EL (cell line): ENCODE measurements at places on chromosomes 4 and X.

GRCh38 chrX:106897259-106897658, 5.9 kb downstream of the RIPPLY1 start:
- peak; percentile 40 for DNase-seq

DNA sequence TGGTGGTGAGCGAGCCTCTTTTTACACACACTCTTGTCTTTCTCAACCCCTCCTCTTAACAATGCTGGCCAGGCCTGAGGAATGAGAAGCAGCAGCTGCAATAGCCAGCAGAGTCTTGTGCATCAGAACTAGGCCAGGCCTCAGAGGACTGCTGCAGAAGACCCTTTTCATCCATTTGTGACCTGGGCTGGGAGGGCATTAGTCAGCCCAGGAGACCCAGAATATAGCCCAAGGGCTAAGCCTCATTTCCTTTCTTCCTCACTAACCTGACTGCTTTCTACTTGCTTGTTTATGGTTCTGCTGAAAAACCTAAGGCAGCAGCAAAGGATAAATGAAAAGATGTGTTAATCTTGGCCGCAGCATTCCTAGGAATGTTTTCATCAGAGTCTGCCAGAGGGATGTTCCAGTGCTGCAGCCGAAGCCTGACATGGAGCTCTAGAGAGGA, 254.7 kb upstream of the AR start:
- DNase-seq = peak; percentile 0

GRCh38 chr4:16212138-16212782, 14.0 kb downstream of the TAPT1 start:
- DNase-seq = no peak

DNA sequence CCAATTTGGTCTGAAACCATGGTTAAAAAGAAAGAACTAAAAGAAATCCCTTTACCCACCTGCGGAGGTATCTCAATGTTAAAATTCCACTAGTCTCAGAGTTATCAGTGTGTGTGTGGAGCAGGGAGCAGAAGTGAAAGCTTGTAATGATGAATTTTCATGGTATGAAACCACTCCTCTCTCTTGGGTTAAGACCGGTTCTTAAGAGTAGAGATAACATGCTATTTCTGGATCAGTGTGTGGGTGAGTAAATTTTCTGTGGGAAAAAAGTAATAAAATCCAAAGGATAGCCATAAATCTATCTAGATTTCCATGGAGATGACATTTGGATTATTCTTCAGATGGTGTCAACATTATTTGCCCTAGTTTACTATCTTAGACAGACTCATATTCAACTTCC, 3.2 kb downstream of the FGF13 start:
- DNase-seq = no peak

DNA sequence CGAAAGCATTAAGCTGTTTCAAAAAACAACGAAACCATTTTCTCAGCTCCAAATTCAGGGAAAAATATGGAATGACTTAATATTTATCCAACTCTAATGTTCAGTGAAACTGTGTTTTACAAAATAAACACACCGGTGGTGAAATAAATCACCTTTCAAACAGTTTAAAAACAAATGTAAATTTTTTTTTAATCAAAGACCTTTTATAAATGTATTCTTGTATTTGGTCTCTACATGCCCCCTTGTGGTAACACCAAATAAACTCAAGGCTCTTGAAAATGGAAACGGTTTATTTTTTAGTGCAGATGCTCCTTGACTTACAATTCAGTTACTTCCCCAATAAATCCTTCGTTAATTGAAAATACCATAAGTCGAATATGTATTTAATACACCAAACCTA, 45.8 kb upstream of the ITM2A start:
- DNase-seq = no peak

DNA sequence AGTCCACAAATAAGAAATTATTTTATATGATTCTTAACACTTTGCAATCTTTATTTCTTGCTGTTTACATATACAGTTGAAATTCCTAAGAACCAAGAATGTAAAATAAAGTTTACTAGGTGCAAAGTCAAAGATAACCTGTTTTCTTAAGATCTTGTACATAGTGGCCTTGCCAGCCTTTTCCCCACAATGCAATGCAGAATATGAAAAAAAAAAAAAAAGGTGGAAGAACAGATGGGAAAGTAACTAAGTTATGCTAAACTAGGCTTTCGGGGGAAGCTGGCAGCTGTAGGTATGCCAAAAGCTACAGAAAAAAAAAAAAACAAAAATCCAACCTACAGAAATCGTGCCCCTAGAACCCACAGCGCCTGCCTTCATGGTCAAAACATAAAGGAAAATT, 1588.4 kb downstream of the STIM2 start:
- peak; percentile 7 for DNase-seq

DNA sequence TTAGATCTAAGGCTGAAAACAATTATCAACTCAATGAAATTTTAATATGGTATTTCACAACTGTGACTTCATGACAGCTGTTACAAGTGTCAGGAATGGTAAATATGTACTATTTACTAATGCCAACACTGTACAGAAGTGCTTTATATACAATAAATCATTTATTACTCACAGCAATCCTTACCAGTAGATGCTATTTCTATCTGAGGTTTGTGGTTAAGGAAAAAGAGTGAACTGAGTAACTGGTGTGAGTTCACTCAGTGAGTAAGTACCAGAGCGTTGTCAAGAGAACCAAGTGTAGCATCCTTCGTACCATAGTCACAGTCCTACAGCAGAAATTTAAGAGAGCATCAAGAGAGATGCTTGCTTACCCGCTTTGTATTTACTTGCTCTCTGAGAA, 23.3 kb downstream of the MTHFD2L start:
- peak; percentile 37 for DNase-seq

DNA sequence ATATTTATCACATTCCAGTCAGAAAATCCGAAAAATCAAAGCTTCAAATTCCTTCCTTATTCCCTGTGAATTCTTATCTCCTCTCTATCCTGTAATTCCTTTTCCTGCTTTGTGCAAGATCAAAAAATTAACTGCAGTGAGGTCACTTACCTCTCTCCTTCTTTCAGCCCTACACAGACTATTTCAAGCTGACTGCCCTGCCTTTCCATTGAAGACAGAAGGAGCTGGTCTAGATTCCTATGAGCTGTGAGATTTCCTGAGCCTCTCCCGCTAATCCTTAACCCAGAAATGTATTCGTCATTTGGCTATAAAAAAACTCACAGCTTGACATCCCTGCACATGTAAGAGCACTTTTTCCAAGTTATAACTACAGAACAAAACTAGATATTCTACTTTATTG, 26.6 kb downstream of the TRIML2 start:
- no peak for DNase-seq

GRCh38 chr4:3417448-3417847, 24.3 kb upstream of the HGFAC start:
- DNase-seq = no peak

DNA sequence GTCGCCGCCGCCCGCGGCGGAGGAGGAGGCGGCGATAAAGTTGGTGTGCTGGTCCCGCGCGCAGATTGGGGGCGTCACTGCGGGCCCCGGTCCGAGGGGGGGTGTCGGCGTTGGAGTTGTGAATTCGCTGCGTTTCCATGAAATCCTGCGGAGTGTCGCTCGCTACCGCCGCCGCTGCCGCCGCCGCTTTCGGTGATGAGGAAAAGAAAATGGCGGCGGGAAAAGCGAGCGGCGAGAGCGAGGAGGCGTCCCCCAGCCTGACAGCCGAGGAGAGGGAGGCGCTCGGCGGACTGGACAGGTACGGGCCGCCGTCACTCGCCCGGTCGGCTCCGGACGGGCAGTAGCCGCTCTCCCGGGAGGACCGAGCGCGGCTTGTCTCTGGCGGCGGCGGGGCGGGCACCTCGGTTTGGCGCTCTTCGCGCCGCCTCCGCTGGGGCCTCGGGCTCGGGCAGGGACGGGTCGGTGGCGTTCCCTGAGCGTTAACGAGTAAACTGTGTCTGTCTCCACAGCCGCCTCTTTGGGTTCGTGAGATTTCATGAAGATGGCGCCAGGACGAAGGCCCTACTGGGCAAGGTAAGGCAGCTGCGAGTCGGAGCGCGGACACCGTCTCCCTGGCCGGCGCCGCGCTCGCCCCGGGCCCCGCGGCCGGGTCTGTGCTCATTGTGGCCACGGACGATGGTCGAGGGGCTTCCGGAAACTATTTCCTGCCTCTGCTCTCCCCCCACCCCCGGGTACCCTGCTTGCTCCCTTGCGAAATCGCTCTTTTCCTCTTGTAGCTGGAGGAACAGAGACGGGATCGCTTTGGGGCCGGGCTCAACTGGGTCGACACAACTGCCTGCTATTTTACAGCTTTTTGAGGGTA, 658 bp downstream of the KDM6A start:
- DNase-seq = peak; percentile 40

GRCh38 chr4:127829014-127829413, 46.9 kb downstream of the HSPA4L start:
- DNase-seq = no peak

- DNase-seq = no peak
These were observed 21.6 kb downstream of the GPRASP1 start for GRCh38 chrX:102672856-102673255.

DNA sequence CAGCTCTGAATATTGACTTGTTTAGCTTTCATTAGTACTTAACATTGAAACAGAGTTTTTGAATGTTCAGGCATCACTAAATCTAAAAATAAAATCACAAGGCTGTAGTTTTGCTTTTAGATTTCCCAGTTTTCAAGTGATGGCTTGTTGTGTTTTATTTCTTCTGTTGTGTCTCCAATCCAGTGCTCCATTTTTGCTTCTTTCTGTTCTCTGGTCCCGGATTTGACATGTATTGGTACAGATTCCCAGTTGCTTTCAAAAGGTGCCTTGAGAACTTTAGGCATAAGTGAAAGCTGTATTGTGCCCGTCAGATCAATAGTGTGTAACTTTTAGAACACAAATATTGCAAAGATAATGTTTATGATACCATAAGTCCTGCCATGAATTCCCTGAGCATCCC, 53.2 kb downstream of the ARHGAP10 start:
- no peak for DNase-seq

DNA sequence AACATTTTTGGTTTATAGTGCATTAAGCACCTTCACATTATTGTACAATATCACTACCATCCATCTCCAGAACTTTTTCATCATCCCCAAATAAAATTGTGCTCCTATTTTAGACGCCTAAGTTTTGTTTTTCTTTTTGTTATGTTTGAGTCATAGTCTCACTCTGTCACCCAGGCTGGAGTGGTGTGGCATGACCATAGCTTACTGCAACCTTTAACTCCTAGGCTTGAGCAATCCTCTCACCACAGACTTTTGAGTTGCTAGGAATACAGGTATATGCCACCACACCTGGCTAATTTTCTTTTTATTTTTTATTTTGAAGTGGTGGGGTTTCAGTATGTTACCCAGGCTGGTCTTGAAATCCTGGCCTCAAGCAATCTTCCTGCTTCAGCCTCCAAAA, 33.9 kb downstream of the PRSS12 start:
- DNase-seq = peak; percentile 9

DNA sequence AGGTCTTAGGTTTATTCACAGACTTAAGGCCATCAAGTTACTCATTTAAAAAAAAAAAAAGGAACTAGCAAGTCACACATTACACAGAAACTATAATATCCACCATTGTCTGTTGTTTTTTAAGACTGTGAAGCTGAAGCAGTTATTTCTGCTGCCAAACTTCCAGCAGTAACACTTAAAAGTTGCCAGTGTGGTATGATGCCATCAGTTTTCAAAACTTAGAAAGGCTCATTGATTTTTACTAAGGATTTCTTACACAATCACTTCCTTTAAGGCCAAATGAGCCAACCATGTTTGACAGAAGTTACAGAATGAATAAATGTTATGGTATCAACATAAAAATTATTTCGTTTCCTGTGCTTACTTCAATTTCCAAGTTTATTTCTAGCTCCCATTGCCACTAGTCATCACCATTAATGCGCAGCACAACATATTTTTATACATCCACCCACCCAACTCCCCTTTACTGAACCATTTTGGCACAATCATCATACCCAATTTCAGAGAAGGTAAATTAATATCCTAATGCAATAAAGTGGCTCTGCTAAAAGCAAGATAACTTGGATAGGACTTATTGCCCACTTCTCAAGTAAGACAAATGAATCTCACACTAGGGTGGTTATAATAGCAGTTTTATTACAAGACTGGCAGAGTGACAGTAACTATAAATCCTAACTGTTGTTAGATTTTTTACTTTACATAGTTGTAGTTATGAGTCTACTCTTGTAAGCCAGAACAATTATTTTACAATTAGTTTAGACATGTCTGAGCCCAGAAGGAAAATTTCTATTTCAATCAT, 13.1 kb downstream of the PDGFC start:
- DNase-seq = no peak

- DNase-seq = no peak
These were observed 620 bp downstream of the ITM2A start for GRCh38 chrX:79366556-79366872.

DNA sequence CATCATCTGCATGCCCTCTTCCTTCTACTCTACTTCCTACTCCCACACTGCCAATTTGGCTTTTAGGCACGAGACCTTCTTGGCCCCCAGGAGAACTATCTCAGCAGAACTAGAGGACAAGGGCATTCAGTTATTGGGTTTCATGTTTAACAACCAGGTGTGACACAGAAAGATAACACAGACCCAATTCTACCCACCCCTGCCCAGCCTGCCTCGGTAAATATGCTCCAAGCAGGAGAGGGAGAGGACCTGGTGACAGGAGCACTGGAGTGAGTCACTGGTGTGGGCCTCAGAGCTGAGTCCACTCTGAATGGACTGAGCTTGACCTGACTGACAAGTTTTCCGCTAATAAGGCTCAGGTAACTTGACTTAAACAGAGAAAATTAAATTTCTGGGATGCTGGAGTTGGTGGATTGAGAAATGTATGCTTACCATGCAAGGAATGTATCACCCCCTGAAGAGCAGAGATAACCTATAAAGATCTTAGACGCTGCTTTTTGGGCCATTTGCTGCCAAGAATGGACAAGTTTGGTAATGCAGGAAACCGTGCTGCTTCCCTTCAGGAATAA, 52.5 kb downstream of the CASP3 start:
- no peak for DNase-seq

GRCh38 chrX:20382518-20383297, 116.0 kb upstream of the RPS6KA3 start:
- DNase-seq = peak; percentile 29

DNA sequence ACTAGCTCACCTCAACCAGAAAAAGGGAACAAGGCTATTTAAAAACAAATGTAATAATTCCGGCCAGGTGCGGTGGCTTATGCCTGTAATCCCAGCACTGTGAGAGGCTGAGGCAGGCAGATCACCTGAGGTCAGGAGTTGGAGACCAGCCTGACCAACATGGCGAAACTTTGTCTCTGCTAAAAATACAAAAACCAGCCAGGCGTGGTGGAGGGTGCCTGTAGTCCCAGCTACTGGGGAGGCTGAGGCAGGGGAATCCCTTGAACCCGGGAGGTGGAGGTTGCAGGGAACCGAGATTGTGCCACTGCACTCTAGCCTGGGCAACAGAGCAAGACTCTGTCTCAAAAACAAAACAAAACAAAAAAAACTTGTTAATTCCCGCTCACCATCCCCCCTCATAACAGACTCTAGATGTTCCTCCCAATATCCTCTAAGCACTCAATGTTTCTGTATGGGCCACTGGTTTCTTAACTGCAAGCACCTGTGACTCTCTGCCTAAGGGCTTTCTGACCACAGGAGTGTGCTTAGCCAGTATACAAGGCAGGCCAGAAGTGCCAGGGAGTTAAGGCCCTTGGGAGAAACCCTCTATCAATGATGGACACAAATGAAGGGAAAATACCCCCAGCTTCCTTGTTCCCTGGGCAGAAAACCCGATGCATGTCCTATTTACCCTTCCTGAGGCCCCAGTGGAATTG, 21.0 kb upstream of the THOC2 start:
- DNase-seq = no peak
